ENCODE measurements at places on chromosomes 3 and 15.
A peak's percentile ranks its signal among the peaks of the same experiment; 100 is the strongest.

DNA sequence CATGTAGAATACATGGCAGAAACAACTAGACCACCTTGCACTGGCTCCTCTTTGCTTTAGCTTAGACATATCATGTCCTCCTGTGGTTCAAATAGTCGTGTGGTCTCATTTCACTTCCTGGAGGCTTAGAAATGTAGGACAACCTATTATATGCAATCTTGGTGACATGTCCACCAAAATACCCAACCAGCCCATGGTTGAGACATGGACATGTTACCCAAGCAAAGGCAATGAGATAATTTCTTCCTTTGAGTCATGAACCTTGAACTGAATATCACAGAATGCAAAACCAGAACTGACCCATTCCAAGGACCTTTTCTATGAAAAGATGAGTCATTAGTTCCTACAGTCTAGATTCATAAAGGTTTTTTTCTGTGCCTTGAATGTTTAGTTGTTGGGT, 309.0 kb upstream of the MDFIC2 start:
- DNase-seq = no peak

- no peak for DNase-seq
These were observed 144.3 kb downstream of the EEFSEC start for GRCh38 chr3:128297401-128298138.

- DNase-seq = no peak
These were observed 90.7 kb downstream of the RTP4 start for GRCh38 chr3:187458921-187459320.

DNA sequence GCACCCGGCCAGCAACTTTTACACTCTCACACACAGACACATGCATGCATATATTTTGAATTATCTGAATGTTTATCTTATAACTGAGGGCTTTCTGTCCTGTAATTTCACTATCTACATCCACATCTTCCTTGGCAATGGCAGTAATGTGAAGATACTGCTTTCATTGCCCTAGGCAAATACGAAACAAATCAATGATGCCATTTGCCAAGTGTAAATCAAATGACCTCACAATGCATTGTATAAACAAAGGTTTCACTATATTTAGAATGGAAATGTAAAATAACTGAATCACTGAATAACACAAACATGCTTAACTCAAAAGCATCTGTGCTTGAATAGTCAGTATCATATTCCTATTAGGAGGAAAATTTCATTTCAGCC, 455.6 kb downstream of the TBL1XR1 start:
- no peak for DNase-seq

GRCh38 chr3:46496746-46497555, 825 bp upstream of the RTP3 start:
- peak; percentile 19 for DNase-seq

GRCh38 chr15:88529021-88529630, 17.4 kb downstream of the DET1 start:
- DNase-seq = no peak

DNA sequence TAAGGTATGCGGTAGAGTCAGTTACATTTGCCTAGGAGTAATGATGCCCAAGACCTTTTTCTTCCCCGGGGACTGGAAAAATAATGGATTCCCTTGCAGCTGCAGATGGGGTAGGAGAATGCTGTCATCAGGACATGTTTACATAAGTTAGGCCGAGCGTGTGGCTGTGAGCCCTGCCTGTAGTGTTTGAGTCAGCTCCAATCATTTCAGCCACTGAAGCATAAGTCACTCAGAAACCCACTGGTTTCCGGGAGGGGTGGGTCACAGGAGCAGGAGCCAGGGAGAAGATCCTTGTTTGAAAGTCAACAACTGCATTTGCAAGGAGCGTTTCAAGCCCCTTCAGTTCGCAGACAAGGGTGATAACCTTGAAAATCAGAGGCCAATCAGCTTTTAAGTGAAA, 562.3 kb downstream of the MCTP2 start:
- no peak for DNase-seq

DNA sequence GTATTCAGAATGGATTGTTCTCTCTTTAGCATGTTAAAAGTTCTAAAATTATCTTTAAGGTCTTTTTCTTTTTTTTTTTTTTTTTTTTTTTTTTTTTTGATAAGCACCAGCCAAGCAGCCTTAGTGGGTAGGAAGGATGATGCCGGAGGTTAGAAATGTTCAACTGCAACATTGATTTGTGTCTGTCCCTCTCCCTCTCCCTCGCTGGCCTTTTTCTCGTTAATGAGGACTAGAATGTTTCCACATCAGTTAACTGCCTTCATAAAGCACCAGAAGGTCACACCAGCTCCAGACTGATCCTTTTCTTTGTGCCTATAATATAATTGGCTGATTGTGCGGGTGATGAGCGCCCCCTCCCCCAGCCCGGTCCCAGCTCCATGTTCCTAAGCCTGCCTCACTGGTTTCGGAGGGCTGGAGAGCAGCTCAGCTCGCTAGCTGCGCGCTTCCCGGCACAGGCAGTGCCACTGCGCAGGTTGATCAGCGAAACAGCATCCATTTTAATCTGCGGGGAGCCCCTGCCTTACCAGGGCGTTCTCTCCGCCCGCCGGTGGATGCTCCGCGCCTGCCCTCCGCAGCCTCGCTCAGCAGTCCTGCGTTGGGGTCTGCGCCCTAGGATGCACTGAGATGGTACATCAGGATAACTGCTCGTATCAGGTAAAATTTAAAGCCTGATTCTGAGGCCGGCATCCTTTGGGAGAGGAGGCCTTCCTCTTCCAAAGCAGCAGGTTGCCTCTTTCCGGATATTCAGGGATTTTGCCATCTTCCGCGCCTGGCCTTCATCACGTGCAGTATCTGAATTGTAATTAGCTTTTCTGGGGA, 148.9 kb upstream of the IL12A start:
- peak; percentile 64 for DNase-seq

- no peak for DNase-seq
These were observed 67.6 kb downstream of the SMAD3 start for GRCh38 chr15:67133026-67133425.

- DNase-seq = no peak
These were observed 2.1 kb downstream of the TIGIT start for GRCh38 chr3:114295946-114296345.

DNA sequence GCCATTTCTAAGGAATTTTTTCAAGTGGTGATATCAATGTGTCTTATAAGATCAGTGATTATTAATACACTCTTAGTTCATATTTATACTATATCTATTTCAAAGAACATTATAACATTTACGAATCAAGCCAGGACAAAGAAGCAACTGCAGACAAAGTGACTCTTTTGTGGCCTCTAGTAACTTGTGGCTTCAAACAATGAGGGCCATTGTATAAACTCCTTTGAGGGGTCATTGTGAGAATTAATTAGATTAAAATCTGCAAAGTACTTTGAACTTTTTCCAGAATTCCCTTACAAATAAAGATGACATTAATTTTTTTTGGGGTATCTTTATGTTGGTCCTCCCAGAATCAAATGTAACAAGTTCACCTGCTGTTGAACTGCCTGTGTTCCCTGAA, 12.3 kb upstream of the SLC30A4 start:
- no peak for DNase-seq

- DNase-seq = no peak
These were observed at the start of gene VIPR1 for GRCh38 chr3:42502429-42503250. VIPR1 (plus strand) TSS chr3:42502643; CDS start chr3:42502736, 93 bp downstream.

DNA sequence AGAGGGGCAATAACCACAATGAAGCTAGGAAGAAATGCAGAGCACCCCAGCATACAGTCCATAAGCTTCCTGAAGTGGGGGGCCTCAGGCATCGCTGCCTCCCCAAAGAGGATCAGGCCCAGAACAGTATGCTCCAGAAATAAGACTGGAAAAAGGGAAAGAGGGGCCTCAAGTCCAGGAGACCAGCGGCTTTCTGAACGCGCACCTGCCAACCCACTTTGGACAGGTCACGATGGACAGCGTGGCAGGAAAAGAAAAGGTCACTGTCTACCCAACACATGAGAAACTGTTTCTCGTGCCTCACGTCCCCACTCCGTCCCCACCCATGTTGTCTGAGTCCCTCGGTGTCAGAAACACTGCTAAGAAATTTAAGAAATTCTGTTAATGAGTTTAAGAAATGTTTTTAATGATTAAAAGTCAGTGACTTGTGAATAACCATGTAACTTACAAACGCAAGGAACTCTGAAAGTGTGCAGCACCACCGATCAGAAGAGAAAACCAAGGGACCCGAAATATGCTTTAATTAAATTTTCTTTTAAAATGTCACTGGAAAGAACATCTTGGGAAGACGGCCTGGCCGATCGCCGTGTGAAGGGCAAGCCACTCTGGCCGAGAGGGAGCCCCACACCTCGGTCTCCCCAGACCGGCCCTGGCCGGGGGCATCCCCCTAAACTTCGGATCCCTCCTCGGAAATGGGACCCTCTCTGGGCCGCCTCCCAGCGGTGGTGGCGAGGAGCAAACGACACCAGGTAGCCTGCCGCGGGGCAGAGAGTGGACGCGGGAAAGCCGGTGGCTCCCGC, 1.7 kb upstream of the PPARG start:
- DNase-seq = no peak

GRCh38 chr3:171142985-171143384, 116.5 kb upstream of the SLC2A2 start:
- no peak for DNase-seq

DNA sequence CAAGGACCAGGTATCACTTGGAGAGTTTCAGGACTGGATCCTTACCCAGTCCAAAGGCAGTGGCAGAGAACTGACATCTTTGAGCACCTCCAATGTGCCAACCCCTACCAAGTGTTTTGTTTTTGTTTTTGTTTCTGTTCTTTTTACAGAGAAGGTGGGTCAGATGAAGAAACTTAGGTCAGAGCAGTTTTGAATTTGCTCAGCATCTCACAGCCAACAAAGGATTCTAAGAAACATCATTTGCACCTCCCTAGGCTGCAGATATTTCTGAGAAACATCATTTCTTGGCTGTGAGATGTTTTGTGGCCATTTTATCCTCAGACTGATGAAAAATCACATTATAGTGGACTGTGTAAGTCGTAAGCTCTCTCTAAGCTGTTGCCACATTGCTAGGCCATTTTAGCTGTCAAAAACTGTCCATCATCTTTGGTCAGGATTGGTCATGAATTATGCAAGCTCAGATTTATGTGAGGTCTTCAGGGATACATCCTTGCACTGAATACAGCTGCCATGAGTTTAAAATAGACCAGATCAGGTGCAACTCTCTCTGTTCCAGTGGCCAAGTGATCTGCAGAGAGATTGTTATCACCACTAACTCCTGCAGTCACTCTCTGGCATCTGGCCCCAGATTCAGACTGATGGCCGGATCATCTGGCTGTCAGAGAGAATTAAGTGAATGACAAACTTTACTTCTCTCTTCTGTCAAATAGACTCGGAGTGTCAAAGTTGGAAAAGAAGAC, 341.5 kb downstream of the EPHB1 start:
- DNase-seq = no peak

DNA sequence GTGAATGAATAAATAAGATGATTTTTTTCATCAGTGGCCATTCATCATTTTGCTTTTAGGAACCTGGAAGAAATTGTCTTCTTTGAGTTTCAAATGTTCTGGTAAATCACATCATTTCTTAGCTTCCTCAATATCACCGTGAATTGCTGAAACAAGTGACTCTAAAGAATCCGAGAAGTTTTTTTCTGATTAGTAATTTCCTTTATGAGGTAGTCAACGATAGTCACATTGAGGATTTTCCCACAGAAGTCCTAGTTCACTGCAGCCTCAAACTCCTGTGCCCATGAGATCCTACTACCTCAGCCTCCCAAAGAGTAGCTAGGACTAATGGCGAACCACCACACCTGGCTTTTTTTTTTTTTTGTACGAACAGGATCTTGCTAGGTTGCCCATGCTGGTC, 3.6 kb upstream of the TMPRSS7 start:
- DNase-seq = no peak

GRCh38 chr3:58766587-58767282, 100.2 kb upstream of the FAM3D start:
- DNase-seq = no peak

- no peak for DNase-seq
These were observed 54.9 kb downstream of the SPSB4 start for GRCh38 chr3:141105828-141106628.

- DNase-seq = no peak
These were observed 54.8 kb downstream of the LMCD1 start for GRCh38 chr3:8556473-8556869.

DNA sequence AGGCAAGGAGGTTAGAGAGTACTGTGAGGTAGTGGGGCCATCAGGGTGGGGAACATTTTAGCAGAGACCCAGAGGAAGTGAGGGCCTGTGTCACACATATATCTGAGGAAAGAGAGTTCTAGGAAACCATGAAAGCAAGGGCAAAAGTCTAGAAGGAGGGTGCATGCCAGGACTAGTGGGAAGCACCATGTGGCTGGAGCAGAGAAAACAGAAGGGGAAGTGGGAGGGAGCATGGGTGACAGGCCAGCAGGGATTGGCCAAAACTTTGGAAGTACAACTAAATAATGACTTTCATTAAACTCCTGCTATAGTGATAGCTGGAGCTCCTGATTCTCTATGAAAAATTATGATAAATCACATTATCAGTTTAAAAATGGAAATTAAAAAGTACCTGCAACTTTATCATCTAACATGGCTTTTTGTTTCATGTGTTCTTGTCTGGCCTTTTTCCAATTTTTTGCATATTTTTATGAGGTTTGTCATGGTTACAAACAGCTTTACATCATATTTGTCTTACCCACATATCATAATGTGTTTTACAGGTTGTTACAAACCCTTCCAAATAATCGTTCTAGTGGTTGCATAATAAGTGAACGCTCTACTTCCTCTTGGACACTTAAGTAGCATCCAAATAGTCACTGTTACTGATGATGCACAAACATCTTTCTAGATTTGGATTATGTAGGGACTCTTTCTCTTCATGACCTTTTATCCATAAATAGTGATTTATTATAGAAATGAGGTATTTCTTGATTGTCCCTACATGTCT, 168.3 kb downstream of the NEK10 start:
- DNase-seq = no peak

GRCh38 chr15:61079529-61079928, 149.6 kb downstream of the RORA start:
- DNase-seq = no peak

GRCh38 chr3:4888913-4889846, 90.1 kb upstream of the BHLHE40 start:
- no peak for DNase-seq

GRCh38 chr15:84844964-84845363, 27.8 kb downstream of the ALPK3 start:
- no peak for DNase-seq

DNA sequence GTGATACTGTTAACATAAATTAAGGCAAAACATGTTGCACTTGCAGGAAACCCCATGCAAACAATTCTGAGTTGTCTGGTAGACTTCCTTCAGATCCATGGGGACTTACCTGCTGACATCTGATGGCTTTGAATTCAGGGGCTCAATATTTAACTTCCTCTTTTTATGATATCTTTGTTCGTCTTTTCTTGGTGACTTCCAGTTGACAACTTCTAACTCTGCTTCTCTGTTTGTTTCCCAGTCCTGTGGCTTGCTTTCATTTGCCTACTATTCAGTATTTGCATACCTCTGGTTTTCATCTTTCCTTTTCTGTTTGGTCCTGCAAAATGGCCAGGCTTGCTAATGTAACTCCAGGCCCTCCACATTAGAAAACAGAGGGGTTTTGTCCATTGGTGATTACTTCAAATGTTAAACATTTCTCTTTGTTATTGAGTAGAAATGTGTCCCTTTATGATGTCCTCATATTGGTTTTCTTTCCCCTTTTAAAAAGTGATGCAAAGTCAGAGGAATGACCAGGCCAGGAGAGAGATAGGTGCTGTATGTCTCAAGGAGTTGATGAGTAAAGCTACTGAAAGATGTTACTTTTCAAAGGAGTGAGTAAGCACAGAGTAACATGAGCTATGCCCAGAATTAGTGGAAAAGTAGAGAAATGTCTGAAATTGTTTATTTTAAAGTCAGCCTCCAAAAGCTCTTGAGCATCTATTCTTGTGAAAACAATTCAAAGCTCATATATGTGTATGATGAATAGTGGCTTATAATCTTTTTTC, 335.9 kb downstream of the LPP start:
- DNase-seq = peak; percentile 69
